ENCODE measurements at places on chromosomes 4 and X.

- no peak for DNase-seq
Measured at GRCh38 chr4:103449296-103450023, 251.3 kb upstream of the CENPE start.

- DNase-seq = no peak
Measured at GRCh38 chr4:143692241-143692640, 8.2 kb downstream of the FREM3 start.

DNA sequence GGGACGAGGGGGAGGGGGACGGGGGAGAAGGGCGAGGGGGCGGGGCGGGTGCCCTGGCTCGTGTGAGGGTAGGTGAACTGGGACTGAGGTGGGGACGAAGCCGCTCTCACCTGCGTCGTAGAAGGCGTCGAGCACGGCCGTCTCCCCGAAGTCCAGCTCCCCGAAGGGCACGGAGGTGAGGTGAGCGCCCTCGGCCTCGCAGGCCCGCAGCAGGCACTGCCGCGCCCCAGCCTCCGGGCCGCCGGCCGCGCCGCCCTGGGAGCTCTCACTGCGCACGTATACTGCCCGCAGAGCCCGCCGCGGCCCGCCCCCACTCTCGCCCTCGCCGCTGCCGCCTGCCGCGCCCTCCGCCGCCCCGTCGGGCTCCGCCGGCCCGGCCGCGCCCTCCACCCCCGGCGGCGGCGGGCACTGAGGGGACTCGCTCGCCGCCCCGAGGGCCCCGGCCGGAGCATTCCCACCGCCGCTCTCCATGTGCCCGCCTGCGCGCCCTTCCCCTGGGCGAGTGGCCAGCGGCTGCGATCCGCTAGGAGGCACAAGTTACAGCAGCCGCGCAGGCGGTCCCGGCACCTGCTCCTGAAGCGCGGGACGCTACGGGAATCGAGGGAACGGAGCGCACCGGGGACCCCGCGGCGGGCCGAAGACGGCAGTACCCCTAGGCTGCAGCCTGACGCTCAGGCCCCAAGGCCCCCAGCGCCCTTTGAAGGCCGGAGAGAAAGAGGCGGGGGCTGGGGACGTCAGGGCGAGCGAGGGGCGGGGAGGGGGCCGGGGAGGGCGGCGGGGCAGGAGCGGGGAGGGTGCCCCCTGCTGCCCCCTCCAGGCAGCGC is at the start of gene MAP3K15:
Gene MAP3K15 (minus strand): TSS at position 718 of the 824 bp plus-strand sequence. CDS start 247 bp downstream, at position 471.
- DNase-seq = no peak

GRCh38 chr4:80005863-80006262 is 67.2 kb downstream of the ANTXR2 start:
- no peak for DNase-seq

GRCh38 chrX:53089224-53089842 is 4.6 kb upstream of the KANTR start:
- peak; percentile 40 for DNase-seq

- no peak for DNase-seq
Measured at GRCh38 chr4:17945303-17945702, 76.3 kb downstream of the LCORL start.

DNA sequence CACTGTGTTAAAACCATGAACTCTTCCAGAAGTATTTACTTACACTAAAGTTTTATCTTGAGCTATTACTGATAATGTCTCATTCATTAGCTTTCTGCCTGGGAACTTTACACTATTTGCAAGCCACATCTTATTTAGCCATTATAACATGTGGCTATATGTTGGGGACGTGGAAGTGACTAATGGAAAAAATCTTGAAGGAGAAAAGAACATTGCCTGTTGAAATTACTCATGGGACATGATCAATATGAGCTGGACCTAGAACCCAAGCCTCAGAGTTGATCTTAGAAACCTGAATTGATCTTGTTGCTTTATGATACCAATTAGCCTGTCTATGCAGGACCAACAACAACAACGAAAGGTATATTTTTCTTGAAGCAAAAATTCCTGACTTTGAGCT is 22.5 kb upstream of the ARHGAP6 start:
- no peak for DNase-seq

DNA sequence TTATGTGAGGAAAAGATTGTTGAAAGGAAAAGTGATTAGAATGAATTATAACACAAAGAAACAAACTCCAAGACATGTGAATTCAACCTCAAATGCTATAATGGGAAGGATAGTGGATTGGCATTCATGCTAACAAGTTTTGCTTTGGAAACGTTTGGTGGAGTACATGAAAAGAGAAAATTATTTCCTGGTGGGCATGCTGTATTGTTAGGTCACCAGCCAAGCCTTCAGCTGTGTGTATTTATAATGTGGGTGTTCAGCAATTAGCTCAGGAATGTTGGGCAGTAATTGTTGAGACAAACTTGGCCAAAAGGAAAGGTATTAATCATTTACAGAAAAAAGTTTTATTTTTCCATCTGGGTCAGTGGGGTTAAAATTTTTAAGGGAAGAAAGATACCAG is 198.9 kb upstream of the ARSJ start:
- DNase-seq = no peak

DNA sequence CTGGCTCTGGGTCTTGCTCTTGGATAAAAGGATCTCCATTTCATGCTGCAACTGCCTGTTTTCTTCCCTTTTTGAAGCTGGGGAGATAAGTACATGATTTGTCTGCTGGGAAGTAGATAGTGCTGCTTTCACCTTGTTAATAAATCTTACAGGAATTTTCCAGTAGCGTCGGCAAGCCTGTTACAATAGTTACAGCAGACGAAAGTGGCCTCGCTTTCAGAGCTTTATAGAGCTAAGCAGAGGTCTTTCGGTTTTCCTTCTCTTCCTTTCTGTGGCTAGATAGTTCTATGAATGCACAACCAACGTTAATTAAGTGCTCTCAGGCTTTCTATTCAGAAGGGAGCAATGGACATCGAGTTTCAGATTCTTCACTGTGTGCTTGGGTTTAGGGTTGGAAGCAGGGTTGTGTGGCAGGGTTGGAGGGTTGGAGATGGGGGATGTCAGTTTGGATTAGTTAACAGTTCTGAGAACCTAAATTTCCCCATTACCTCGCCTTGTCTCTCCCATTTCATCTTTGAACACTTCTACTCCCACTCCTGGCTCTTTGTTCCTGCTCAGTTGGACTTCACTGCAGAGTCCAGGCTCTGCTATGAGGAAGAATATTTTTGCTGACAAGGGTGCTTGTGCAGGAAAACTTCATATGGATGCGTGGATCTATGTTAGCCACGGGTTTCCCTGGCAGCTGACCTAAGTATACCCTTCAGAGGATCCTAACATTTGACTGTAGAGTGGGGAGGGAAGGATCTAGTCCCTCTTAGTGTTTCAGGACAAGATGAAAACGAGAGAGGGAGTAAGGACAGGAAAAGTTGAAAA is 237.9 kb downstream of the ARHGAP10 start:
- no peak for DNase-seq

- DNase-seq = no peak
Measured at GRCh38 chrX:138874271-138874935, 162.9 kb upstream of the FGF13 start.

DNA sequence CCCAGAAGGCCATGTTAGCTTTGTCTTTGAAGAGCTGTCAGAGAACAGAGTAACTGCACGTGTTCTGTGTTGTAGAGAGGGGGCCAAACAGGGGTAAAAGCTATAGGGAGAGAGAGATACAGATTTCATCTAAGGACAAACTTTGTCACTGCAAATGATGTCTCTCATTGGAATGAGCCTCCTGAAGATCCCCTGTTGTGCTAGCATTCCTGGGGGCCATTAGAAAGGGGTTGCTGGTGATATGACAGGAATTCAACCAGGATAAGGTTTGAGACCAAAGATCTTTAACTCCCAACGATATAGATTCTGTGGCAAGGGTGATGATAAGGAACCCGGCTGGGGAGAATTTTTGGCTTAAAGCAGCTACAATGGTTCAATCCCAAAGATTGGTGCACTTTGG is 16.8 kb downstream of the MID1 start:
- no peak for DNase-seq

DNA sequence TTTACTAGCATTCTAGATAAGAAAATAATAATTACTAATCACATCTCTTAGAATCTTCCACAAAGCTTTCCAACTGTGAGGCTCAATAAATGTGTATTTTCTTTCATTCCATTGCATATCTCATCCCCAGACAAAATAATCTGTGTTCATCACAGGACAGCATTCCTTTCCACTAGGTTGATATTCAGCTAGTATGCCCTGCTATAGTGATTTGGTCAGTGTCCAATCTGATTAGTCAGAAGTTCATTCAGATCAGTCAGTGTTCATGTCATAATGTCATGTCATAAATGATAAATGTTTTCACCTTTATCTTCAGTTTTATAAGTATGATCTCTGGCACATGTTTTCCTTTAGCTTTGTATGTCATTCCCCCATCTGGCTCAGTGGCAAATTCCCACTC is 611.4 kb downstream of the KCTD8 start:
- no peak for DNase-seq

- DNase-seq = no peak
Measured at GRCh38 chr4:169050284-169050683, 40.2 kb upstream of the CBR4 start.

GRCh38 chr4:6350646-6351045 is 81.0 kb downstream of the WFS1 start:
- DNase-seq = no peak
